ENCODE measurements at places on chromosomes 7 and 10.

DNA sequence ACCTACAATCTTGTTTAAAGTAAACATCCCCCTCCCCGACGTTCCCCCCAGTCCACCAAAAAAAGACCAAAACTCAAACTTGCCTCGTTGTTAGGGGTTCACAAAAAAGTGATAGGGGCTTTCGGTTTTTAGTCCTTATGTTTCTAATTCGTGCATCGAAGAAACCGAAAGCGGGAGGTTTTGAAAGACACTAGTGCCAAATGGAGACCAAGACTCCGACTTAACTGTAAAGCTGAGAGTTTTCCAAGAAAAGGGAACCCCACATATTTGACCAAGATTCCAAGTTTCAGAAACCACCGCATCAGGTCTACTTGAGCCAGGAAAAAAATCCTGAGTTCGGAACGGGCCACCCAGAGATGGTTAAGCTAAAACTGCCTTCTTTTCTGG lies 534 bp downstream of the PSMA2 start:
- DNase-seq, result no peak

- DNase-seq, result no peak
Measured at GRCh38 chr7:7104314-7104698, 78.0 kb upstream of the C1GALT1 start.

DNA sequence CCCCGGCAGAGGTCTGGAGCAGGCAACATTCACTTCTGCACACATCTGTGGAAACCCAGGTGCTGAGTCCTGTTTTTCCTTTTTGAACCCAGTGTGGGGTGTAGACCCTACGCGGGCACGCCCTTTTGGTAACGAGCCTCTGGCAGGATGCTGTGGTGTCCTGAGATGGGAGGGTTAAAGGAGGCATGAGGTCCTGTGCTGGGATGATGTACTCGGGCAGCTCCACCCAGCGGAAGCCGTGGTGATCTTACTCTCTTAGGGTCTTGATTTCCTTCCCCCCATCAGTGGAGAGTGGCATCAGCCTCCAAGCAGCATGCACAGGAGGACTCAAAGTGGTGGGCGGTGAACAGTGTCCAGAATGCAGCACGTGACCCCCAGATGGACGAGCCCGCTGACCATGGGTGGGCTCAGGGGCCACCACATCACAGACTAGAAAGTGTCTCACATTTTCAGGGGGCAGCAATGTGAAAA lies 148.6 kb downstream of the DNAJB6 start:
- no peak for DNase-seq

- no peak for DNase-seq
Measured at GRCh38 chr10:88978463-88978862, 12.1 kb upstream of the FAS start.

DNA sequence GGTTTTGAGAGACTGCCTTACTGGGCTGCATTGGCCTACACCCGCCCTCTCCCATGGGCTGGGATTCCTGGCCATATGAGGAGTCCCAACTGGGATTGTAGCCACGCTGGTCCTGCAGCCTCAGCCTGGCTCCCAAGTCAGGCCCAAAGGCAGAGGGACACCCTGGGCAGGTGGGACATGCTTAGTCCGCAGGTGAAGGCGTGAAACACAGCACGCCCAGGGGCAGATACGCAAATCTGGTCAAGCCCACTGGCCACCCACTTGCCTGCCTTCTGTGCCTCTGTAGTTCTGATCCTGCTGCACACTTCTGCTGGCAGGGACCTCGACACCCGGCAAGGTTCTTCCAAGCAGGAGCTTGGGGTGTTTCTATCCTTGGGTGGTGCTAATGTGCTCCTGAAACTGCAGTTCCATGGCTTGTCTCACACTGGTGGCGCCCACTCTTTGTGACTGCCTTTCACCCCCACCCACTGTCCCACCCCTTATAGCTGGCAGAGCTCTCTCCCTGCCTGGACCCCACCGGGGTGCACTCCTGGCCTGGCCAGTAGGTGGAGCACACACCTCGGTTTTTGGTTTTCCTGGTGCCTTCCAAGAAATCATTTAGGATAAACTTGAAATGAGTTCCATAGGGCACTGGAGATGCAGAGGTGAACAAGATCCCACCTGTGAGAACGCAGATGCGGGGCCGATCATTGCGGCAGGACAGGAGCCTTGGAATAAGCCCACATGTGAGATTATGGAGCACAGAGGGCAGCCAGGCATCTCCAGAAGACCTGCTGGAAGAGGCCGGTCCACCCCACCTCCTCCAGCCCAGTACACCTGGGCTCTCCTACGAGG lies 47.9 kb downstream of the MKI67 start:
- DNase-seq, result no peak
